Activated naive CD4-positive, alpha-beta T cell treated with anti-CD3 and anti-CD28 coated beads, Interleukin-2, amount 10 ng/mL, durations not matched to agents 7 days and 5 days (primary cell): ENCODE measurements at places on chromosomes 16 and 17.
A peak's percentile ranks its signal among the peaks of the same experiment; 100 is the strongest.

GRCh38 chr16:35753559-35754390 lies 2294.4 kb downstream of the TP53TG3F start:
- DNase-seq = no peak

GRCh38 chr16:78942625-78943245 lies 657.8 kb downstream of the MAF start:
- DNase-seq = no peak

DNA sequence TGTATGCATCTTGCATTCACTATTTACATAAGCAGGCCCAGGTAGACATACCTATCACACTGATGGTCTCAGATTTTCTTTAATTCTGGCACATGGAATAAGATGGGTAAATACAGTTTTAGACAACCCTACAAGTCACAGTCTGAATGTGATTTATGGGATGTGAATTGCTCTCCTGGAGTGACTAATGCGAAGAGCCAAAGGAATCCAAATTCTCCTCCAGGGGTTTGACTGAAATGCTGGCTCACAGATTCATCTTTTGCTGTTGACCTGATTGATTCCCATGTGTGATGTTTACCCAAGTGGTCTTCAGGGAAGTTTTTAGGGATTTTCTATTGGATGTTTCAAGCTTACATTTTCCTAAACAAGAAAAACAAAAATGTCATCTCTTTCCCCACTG lies 277.9 kb upstream of the MON1B start:
- no peak for DNase-seq

DNA sequence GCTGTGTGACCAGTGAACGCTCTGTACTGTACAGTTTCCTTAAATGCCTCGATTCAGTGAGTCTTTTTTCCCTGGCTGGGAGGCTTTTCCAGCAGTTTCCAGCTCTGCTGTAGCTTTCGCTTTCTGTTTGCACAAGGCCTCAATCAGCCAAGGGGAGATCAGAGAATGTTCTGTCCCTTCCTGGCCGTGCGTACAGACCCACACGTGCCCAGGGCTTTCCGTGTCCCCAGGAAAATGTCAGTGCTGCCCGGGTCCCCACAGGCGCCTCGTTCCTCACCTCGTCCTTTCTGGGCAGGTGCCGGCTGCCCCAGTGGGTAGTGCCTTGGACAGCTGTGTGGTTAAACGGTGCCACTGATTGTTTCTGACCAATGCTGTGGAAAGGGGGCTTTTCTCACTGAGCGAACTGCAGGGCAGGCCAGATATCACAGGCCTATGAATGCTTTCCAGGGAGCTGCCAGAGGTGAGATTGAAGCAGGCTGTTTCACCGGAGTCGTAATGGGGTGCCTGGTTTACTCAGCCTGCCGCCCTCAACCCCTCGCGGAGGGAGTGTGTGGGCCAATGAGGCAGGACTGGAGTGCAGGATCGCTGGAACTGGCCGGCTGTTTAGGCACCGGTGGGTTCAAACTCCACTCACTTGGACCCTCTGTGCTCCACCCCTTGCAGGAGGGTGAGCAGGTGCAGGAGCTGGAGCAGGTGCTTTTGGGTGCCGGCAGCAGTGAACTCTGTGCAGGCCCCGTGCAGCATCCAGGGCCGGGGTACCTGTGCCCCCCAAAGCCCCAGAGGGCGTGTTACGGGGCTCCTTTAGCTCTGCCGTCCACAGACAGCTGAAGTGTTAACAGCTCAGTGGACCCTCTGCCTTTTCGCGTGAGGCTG lies 44.4 kb downstream of the ZNF778 start:
- DNase-seq = no peak

DNA sequence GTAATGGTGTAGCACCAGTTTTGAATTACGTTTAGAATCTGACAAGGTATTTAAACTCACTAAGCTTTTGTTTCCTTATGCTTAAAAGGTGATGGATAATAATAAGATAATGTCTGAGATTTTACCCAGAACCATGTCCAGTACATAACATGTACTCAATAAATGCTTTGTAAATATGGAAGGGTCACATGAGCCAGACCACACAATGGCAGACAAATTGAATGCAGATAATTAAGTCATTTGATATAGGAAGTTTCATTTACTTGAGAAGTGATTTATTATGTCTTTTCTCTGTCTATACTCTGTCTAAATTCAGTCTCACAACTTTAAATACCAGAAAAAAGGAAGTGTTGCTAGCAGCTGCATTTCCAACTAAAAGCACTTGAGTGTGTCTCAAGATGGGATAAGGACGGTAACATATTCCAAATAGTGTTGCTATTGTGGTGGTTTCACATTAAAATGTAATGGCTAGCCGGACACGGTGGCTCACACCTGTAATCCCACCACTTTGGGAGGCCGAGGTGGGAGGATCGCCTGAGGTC lies 52.5 kb upstream of the DHX40 start:
- no peak for DNase-seq

- DNase-seq = peak; percentile 37
Measured at GRCh38 chr16:62225675-62226074, 189.4 kb upstream of the CDH8 start.

DNA sequence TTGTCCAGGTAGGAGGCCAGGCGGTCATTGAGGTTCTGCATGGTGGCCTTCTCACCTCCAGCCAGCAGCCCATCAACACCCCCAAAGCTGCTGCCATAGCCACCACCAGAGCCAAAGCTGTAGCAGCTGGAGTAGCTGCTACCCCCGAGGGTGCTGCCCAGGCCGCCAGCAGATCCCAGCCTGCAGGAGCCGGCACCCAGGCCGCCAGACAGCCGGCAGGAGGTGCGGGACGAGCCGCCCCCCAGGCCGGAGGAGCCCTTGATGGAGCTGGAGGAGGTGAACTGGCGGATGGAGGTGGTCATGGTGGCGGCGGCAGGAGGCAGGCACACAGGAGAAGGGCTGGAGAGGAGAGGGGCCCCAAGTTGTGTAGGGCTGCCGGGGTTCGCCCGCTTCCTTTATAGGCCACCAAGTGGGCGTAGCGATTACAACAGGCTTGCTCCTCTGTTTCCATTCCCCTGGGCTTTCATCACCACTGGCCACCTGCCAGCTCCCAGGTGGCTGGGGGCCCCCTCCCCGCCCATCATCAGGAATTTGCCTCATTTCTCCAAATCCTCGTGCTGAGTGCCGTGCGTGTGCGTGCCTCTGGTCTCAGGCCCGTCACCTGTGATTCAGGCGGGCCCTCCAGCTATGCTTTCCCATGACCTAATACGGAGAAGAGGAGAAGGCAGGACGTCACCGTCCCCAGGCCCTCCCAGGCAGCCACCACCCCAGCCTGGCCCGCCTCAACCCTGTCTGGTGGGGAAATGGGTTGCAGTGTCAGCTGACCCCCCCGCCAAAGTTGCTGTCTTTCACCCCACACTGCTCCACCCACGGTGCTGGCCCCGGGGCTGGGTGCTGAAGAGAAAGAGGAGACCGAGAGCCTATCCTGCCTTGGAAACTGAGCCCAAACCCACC lies at the start of gene KRT17:
TSS of gene KRT17 (minus strand) at position 368 of the 894 bp plus-strand sequence. CDS start at position 302, 66 bp downstream.
- DNase-seq = no peak

DNA sequence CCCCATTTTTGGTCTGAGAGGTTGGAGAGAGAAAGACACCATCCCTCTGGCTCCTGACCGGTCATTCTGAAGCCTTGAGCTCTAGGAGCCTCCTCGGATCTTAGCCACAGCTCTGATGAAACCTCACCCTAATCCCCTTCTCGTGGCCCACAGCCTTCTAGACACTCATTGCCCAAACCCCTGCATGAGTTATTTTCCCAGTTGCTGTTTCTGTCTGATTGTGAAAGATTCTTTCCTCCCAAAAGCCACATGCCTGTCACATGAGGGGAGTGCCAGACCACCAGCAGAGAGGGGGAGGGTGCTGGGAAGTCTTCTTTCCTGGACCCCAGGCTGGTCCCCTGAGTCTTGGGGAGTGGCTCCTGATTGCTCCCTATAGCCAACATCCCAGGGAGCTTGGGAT lies 17.6 kb upstream of the ABR start:
- no peak for DNase-seq

DNA sequence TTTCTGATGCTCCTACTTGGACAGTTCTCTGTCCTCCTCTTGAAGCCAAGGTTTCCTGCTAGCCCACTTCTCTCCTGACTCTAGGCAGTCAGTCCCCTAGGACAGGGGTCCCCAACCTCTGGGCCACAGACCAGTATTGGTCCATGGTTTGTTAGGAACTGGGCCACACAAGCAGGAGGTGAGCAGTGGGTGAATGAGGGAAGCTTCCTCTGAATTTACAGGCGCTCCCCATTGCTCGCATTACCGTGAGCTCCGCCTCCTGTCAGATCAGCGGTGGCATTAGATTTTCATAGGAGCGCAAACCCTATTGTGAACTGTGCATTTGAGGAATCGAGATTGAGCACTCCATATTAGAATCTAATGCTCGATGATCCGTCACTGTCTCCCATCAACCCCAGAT lies 55.7 kb downstream of the GNA13 start:
- DNase-seq = no peak

- DNase-seq = no peak
Measured at GRCh38 chr17:5354886-5355415, 64.5 kb downstream of the NUP88 start.

DNA sequence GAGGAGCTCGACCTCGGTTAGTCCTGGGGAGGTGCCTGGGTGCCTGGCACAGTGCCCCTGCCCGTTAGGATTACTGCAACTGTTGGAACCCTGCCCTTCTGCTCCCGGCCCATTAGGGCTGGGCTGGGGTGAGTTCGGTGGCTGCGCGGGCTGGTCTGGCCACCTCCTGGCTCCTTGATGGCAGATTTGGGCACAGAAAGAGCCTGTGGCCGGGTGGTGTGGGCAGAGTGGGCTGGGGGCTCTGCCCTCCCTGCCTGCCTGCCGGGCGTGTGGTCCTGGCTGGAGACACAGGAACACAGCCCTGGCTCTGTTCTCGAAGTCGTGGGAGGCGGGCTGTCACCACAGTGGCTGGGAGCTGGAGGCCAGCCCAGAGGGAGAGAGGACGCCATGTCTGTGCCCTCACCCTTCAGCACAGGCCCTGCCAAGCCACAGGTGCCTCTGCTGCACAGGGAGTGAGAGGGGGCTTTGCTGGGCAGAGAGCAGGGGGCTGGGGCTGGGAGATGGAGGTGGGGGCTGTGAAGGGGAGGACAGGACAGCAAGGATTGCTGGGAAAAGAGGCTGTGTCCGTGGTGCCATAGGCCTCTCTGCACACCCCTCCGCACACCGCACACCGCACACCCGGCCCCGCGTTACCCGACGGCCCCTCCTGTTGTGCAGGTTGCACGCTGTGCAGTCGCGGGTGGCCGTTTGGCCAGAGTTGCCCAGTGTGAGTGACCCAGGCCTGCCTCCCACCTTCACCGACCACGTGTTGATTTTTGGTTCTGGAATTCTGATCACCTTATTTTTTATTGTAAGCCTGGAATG lies 236.6 kb upstream of the GSE1 start:
- no peak for DNase-seq

DNA sequence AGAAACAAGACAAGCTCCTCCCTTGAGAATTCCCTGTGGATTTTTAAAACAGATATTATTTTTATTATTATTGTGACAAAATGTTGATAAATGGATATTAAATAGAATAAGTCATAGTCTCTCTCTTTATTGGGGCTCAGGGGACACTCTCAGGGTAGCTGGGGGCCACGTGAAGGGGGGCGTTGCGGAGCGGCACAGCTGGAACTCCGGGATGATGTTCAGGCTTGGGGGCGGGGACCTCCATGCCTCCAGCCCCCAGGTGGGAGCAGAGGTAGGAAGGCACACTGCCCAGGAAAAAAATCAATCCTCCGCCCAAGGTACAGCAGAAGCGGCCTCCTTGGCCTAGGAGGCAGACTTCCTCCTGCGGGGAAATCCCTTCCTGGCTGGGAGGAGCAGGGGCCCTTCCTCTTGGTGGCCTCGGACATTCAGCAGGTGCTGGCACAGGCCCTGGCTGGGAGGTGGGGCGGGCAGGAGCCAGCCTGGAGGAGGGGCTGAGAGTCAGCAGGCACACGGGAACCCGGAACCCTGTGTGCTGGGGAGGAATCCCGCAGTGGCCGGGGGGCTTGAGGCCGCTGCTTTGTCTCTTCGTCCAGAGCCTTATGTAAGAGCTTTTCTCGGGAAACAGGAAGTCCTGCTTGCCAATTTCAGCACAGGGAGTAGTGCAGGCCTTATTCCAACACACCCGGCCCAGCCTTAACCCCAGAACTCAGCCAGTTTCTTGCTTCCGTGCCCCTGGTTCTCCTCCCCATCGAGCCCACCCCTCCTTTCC lies 591 bp upstream of the TNFSF13 start:
- peak; percentile 43 for DNase-seq

GRCh38 chr16:27671410-27671809 lies 121.5 kb downstream of the KATNIP start:
- DNase-seq = no peak

GRCh38 chr17:67993998-67994361 lies 2.3 kb downstream of the C17orf58 start:
- DNase-seq = no peak

- DNase-seq = no peak
Measured at GRCh38 chr16:15810949-15811348, 45.9 kb downstream of the MYH11 start.

DNA sequence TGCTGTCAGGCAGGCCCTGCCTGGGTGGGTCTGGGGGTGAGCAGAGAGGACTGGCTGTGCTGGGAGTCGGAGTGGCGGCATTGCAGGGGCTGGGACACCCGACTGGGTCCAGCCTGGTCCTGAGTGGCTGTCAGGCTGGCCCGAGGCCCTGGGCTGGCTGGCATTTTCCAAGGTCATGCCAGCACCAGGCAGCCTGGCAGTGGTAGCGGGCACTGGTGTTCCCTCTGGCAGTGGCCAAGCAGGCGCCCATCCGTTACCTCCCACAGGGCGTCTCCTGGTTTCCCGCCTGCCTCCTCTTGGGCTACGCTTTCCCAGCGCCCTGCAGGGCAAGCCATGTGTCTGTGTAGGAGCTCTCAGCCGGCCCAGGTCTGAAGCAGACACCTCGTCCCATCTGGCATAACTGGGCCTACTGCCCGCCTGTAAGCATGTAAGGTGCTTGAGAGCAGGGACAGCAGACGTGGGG lies 5.7 kb upstream of the PKMYT1 start:
- DNase-seq = no peak

- no peak for DNase-seq
Measured at GRCh38 chr16:75102595-75102994, 14.0 kb downstream of the LDHD start.

- no peak for DNase-seq
Measured at GRCh38 chr16:14475370-14476139, 154.5 kb downstream of the PARN start.

GRCh38 chr16:18827890-18828289 lies 26.5 kb upstream of the ARL6IP1 start:
- DNase-seq = no peak

- DNase-seq = no peak
Measured at GRCh38 chr17:74618451-74618850, 5.1 kb downstream of the CD300E start.

DNA sequence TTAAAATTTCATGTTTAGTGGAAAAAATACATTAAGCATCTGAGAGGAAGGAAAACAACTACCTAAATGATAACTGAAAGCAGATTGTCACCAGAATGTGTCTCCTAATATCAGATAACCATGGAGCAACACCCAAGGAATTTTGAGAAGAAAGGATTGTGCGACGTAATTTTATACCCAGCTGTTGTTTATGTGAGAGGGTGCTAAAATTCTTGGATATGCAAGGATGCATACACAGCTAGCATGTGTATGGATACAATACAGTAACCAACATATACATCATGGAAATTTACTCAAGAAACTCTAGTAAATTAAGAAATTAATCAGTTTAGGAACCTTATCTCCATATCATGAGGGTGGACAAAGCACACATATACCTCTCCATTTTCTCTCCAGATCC lies 290.9 kb downstream of the HS3ST3A1 start:
- no peak for DNase-seq

GRCh38 chr17:62895320-62896301 lies 70.4 kb upstream of the TANC2 start:
- DNase-seq = no peak
